ENCODE measurements at places on chromosomes 16 and 17. TPM values are rescaled to one million over a fixed set of nuclear protein-coding genes. Genes with fewer than 3 reads are reported as not detected.

Gene ITGAD
- total RNA-seq = not detected

Gene PDF
- 43.9 TPM for total RNA-seq

Gene NPIPA2
- 1.9 TPM for total RNA-seq

Gene GLIS2
- total RNA-seq = 32.9 TPM

Gene NEK8
- 4.8 TPM for total RNA-seq

Gene CDRT15L2
- total RNA-seq = not detected
